Small intestine (tissue), 16 donors: ENCODE measurements at places on chromosomes 3 and 15. TPM values are rescaled to one million over a fixed set of nuclear protein-coding genes. Genes with fewer than 3 reads are reported as not detected.

GP9 gene
- polyA plus RNA-seq, result 0.18 TPM

PLAAT1 gene
- not detected for polyA plus RNA-seq

UQCRC1 gene
- polyA plus RNA-seq, result 531 TPM

ZDHHC19 gene
- 0.40 TPM for polyA plus RNA-seq

ATP11B gene
- 9.6 TPM for polyA plus RNA-seq

SOX14 gene
- not detected for polyA plus RNA-seq

NMB gene
- polyA plus RNA-seq, result 2.6 TPM

TMEM207 gene
- polyA plus RNA-seq, result not detected

EPHA6 gene
- polyA plus RNA-seq, result not detected

IGDCC3 gene
- not detected for polyA plus RNA-seq

GOLGA8J gene
- polyA plus RNA-seq, result not detected

GAP43 gene
- 22.3 TPM for polyA plus RNA-seq

DNA sequence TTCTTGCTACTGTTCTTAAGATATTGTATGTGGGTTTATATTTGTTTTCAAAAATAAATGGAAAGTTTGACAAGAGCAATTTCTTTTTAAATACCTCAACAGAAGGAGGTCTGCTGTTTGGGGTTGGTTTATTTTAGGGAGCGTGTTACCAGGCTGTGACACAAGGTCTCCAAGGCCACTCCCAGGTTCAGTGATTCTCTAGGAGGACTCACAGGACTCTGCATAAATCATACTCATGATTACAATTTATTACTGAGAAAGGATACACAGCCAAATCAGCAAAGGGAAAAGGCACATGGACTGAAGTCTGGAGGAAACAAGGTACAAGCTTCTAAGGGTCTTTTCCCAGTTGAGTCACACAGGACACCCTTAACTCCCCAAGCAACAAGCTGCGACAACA is 18.8 kb upstream of the MFSD1 start:
- DNase-seq, result no peak

DNA sequence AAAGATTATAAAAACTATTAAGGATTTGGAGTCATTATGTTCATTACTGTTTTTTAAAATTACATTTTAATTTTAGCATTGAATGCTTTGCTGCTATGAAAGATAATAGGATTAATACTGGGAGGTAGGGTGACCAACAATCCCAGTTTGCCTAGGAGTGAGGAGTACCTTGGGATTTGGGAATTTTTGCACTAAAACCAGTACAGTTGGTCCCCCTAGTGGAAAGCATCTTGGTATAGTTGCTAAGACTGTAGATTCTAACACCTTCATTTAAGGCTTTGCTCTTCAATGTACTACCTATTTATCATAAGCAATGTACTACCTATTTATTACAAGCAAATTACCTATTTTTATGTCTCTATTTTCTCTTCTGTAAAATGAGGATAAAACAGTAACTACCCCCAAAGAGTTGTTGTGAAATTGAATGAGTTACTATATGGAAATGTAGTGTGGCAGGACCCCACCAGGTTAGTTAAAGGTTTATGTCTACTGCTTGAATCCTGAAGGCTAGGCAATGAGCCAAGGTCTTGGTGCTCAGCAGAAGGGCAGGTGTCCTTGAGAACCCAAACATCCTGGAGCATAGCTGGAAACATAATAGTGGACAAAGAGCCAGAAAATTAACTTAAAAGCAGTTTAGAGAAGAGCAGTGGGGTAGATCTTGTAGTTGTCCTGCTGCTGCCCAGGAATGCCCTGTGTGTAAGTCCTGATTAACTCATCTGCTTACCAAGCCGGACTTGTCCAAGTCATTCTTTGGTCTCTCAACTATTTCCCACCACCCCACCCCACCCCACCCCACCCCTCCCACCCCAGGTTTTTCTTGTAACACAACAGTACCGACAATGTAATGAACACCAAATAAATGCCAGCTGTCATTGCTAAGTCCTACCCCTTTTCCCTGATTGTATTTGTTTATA is 49.2 kb upstream of the NMD3 start:
- DNase-seq, result no peak

- DNase-seq, result no peak
These were observed 152.4 kb downstream of the TJP1 start for GRCh38 chr15:29669823-29670222.

- no peak for DNase-seq
These were observed 732.4 kb downstream of the CADM2 start for GRCh38 chr3:85691196-85691595.

DNA sequence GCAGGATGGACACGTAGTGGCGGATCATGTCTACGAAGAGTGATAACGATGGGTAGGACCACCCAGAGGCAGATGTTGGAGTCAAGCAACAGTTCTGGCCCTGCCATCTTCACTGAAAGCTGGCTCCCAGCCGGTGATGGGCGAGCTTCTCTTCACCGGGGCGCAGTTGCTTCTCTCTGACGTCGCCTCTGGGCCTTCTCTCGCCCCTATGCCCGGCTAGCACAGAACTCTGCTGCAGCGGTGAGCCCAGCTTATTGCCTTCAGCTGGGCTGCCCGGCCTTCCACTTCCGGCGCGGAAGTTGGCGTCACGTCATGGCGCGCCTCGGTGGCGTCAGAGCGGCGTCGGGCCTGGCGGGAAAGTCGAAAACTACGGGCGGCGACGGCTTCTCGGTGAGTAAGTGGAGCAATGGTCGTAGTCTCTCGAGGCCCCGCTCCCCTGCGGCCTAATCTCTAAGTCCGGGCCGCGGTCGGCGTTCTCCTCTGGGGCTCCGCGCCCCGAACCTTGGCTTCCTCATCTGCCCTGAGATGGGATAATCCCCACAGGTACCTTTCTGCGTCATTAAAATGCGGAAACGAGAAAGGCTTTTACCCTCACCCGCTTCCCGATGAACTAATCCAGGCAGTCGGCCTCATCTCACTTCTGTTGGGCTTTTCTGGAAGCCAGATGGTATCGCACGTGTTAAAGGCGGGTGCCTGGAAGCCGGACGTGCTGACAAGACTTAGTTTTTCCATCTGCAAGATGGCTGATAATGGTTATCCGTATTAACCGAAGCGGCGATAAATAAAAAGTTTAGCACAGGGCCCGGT is at the start of gene FANCD2:
FANCD2 (plus strand) TSS at position 354 of the 807 bp plus-strand sequence. CDS start 2,221 bp downstream, outside the sequence.
- peak; percentile 86 for DNase-seq

DNA sequence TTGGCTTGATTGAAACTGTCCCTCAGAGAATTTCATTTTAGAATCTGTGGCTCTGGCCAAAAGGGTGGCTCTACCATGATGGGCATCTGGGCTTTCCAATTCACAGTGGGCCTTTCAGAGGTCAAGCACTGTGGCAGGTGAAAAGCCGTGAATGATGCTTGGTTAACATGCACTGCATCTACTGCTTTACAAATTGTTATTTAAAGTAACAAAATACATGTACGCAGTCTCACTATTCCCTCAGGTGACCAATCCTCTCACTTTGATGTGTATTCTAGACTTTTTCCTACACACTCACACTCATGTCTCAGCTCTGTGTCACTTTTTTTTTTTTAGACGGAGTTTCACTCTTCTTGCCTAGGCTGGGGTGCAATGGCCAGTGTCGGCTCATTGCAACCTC is 70.5 kb downstream of the MGLL start:
- no peak for DNase-seq

GRCh38 chr3:42387802-42388651 is 22.4 kb downstream of the LYZL4 start:
- peak; percentile 53 for DNase-seq

DNA sequence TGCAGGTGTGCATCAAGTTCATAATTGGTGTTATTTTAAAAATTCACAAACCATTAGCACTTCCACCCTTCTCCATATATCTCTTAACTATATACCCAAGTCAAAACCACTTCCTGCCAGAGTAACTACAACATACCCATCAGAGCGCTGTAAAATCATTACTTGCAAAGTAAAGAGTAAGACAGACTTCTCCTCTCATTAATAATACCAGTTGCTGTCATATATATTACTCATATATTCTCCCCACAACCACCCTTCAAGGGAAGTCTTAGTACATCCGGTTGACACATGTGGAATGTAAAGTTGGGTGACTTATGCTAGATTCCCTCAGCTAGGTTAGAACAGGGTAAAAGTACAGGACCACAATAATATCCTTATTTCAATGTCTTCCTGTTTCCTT is 5.6 kb downstream of the TERC start:
- no peak for DNase-seq

- DNase-seq, result no peak
These were observed 18.9 kb downstream of the MAP2K1 start for GRCh38 chr15:66405615-66406014.

- no peak for DNase-seq
These were observed 44.1 kb upstream of the XCR1 start for GRCh38 chr3:46071222-46071858.

DNA sequence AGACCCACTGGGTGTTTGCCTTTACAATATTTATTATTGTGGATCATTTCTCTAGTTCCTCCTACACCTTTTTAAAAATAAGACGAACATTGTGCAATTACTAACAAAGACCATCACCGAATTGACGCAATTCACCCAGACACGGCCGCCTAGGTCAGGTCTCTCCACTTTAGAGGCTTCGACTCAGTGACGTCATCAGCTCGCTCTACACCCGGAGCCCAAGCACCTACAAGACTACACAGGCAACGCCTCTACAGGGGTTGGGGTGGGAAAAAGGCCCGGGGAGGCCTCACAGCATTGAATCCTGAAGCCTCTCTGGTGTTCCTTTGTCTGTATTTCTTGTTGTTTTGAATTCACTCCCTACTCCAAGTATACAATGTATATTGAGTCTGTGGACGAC is 16.6 kb downstream of the ZIC4 start:
- no peak for DNase-seq

DNA sequence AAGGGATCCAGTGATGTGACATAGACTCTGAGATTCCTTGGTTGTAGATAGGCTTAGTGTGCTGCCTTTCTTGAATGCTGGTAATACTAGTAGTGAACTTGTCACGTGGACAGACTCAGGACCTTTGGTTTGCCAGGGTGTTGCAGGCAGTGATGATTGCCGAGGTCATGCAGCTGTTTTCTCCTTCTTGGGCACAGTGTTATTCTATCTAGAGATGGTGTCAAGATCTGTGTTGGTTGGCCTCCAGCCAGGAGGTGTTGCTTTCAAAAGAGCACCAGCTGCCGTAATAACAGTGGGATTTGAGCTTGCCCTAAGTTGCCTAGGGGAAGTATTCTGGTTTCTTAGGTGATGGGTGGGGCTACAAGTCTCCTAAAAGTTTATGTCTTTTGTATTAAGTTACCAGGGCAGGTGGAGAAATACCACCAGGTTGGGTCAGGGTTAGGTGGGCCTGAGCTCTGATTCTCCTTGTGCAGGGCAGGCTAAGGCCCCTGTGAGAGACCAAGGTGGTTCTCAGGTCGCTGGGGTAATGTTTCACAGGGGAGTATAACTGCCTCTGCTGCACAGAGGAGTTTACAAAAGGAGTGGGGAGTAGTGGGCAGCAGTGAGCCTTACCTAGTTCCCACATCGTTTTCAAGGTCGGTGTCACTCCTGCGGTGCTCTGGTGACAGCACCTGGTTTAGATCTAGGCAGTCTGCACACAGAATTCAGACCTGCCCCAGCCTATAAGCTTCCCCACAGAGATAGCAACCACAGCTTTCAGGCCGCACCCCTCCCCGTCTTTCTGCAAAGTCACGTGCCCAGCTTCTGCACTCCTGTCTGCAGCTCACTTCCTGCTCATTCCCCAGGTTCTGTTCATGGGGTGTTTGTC is 350.3 kb downstream of the DOCK3 start:
- peak; percentile 59 for DNase-seq

- DNase-seq, result no peak
These were observed 139.5 kb downstream of the PEX5L start for GRCh38 chr3:179897231-179897630.

DNA sequence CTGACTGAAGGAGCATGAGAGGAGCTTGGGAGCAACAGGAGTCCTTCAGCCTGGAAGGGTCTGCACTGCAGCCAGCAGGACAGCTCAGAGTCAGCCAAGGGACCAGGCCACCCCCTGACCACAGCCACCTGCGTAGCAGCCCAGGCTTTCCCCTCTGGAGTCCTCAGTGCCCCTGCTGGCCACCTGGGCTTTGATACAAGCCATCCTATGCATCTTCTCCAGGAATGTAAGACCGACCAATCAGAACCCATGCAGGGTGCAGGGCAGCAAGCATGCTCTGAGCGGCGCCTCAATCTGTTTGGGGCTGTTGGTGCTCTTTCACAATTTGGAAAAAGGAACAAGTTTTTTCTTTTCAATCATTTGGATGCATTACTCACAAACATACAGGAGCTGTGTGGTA is 52.0 kb downstream of the DZIP1L start:
- no peak for DNase-seq

GRCh38 chr15:40815042-40815698 is 7.9 kb upstream of the DNAJC17 start:
- no peak for DNase-seq

DNA sequence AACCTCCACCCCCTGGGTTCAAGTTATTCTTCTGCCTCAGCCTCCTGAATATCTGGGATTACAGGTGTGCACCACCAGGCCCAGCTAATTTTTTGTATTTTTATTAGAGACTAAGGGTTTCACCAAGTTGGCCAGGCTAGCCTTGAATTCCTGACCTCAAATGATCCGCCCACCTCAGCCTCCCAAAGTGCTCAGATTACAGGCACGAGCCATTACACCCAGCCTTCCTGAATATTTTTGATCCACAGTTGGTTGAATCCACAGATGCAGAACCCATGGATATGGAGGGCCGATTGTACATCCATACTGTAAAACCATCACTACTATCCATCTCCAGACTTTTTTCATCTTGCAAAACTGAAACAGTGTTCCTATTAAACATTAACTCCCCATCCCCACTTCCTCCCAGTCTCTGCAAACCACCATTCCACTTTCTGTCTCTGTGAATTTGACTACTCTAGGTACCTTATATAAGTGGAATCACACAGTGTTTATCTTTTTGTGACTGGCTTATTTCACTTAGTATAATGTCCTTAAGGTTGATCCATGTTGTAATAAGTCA is 8.2 kb upstream of the TMEM62 start:
- DNase-seq, result peak; percentile 53

- no peak for DNase-seq
These were observed 5.6 kb upstream of the P2RY14 start for GRCh38 chr3:151283907-151284461.

GRCh38 chr3:57556459-57557084 is 498 bp downstream of the PDE12 start:
- DNase-seq, result no peak

- peak; percentile 75 for DNase-seq
These were observed 58.4 kb downstream of the RGMA start for GRCh38 chr15:93030430-93031102.
